Activated CD4-positive, alpha-beta T cell treated with anti-CD3 and anti-CD28 coated beads for 36 hours (primary cell): ENCODE measurements at places on chromosomes 2 and 18.

DNA sequence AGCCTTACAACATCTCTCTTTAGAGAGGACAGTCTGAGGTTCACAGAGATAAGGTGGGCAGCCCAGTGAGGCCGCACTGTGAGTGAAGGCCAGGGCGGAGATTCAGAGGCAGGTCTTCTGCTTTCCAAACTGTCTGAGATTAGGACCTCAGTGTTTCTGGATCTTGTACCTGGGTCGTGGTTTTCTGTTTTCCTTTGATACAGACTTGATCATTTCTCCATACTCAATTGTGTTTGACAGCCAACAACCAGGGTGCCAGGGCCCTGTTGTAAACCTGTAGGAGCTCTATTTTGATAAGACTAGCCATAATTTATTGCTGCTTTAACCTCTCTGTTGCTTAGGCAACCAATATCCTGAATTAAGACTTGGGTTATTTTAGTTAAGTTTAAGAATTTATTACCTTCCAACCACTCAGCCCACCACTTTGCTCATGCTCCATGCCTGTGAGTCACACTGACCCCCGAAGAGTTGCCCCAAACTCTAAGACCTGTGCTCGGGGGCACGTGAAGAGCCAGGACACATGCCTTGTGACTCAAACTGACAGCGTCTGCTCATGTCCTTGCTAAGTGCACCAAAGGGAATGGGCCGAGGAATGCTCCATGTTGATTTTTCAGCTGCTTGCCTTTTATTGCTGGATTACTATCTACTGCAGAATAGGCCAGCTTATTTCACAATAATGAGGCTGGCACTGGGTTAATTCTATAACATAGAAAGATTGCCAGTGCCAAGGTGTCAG, 248.6 kb downstream of the BCL2 start:
- no peak for DNase-seq

DNA sequence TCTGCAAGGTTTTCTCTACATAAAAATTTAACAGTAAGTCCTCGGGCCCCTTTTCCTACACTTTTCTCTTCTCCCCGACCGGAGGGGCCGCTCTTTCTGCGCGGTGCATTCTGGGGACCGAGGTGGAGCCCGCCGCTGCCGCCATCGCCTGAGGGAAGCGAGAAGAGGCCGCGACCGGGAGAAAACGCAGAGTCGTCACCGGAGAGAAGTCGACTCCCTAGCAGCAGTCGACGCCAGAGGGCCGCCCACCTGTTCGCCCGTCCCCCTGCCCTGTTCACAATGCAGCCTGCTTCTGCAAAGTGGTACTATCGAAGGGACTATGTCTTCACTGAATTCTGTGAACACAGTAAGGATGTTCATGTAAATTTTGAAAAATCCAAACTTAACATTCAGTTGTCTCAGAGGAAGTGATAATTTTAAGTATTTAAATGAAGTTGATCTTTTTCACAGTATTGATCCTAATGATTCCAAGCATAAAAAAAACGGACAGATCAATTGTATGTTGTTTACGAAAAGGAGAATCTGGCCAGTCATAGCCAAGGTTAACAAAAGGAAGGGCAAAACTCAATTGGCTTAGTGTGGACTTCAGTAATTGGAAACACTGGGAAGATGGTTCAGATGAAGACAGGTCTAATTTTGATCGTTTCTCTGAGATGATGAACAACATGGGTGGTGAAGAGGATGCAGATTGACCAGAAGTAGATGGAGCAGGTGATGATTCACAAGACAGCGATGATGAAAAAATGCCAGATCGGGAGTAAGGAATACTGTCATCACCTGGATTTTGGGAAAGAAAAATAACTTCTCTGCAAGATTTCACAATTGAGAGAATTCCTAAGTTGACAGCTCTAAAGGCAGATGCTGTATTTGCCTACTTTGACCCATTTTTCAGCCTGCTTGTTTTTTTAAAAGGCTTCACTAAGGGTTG, 55.8 kb downstream of the ASXL2 start:
- peak; percentile 82 for DNase-seq

DNA sequence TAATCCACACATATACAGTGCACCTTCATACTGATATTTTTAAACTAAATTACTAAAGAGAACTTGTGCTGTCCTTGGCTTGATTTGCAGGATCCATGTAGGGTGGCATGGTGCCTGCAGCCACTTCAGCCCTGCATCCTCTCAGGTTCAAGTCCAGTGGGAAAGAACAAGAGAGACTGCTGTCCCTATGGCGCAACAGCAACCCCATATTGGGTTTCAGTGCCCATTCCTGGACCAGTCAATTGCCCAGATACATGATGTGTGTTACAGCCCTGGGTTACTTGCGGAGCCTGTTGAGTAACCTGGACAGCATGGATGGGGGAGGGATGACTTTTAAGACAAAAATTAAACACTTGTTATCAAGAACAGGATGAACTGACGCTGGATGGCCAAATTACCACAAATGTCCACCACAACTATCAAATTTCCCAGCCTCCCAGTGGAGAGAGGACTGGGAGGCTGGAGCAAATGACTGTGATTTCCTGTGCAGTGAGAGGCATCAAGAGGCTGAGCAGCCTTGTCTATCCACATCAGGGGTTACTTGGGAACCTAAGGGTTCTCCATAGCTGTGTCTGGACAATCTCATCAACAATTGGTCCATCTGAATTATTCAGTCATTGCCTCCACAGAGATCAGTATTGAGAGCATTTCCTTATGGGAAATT, 162.0 kb downstream of the CAPN13 start:
- DNase-seq, result no peak

DNA sequence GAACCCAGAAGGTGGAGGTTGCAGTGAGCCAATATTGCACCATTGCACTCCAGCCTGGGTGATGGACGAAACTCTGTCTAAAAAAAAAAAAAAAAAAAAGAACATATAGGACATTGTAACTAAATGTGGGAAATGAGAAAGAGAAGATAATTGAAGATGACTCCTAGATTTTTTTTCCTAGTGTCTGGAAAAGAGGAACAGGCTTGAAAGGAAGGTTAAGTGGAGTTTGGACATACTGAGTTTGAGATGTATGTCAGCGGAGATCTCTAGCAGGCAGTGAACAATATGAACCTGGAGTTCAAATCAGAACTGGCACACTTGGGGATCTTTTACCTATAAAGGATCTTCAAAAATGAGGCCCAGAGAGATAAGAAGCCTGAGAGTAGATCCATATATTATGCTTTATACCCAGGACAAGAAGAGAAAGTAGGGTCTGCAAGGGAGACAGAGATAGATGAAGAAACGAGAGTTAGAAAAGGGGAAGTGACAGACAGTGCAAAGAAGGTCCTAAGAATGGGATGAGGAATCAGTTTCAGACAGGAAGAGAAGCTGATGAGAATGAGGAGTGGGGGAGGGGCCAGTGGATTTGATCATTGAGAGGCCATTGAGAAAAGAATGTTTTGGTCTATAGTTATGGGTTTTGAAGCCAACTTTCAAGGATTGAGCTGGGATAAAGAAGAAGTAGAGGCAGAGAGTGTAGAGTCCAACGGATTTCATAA, 46.9 kb upstream of the CD28 start:
- peak; percentile 21 for DNase-seq

- peak; percentile 29 for DNase-seq
These were observed 8.0 kb downstream of the ME2 start for GRCh38 chr18:50886929-50887328.

DNA sequence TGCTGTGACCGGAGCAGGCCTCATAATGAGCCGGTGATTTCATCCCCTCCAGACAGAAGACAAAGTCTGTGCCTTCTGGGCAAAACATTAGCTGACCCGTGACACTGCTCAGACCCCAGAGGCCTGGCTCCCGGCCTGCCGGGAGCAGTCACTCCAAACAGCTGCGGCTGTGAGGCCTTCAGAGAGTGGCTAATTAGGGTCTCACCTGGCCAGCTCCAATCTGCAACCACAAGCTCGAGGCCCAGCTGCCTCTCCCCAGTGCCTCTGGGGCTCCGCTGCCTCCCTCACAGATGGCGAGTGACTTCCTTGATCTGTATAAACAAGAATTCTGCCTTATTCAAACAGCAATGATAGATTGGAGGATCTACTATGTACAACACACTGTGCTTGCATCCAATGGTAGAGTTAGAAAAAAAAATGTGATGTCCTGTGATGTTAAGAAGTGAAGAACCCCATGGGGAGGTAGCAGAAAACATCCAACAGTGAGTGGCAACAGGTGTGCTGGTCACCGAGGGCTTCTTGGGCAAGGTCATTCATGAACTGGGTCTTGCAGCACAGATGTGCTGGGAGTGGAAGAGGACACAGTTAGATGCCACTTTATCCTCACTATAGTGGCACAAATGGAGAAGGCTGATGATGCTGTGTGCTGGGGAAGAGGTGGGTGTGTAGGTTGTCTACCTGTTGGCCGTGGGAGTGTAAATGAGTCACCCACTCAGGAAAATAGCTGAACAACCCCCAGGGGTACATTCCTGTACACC, 98.2 kb upstream of the ASAP2 start:
- no peak for DNase-seq

DNA sequence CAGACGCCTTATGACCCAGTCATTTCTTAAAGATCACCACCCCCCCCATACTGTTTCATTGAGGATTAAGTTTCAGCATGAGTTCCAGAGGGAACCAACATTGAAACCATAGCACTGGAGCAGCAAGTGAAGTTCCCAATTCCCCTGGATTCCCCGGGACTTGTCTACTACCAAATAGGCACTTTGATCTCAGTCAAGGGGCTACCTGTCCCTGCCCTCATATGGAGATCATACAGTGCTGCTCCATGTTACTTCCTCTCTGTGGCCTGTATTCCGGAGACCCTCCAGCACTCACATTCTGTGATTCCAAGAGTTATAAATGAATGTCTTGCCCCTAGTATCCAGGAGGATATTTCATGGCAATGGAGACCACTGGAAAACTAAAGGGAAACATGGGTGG, 42.5 kb downstream of the RNF144A start:
- no peak for DNase-seq

- DNase-seq, result no peak
These were observed at the start of gene OTOS for GRCh38 chr2:240140511-240140910. OTOS (minus strand) TSS chr2:240140658; CDS start chr2:240140326, 332 bp downstream.

- DNase-seq, result no peak
These were observed 117.7 kb downstream of the MEMO1 start for GRCh38 chr2:31893094-31893493.

DNA sequence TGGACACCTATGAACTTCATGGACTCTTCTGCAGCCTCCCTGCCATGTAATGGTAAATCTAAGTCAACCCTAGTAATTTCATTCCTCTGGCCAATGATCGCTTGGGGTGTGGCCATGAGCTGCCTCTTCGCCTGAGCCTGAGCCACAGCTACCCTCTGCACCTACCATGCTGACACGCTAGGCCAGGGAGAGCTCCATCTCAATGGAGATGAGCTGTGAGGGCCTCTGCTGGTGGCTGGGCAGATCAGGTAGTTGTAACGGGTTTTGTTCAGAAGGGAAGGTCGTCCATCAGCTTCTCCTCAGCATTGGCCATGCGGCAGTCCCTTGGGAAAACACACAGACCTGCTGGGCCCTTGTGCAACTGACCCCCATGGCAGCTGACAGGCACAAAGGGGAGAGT, 24.4 kb downstream of the MPHOSPH10 start:
- peak; percentile 60 for DNase-seq

DNA sequence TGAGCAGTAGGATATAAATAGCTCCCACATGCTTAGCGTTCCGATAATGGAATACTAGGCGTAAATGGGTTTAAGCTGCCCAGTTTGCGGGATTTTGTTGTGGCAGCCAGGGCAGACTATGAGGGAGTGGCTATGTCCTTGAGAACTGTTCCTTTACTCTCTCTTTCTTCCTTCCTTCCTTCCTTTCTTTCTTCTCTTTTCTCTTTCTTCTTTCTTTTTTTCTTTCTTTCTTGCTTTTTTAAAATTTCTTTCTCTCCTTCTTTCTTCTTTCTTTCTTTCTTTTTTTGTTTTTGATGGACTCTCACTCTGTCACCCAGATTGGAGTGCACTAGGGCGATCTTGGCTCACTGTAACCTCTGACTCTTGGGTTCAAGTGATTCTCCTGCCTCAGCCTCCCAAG, 9.1 kb upstream of the PRELID3A start:
- DNase-seq, result no peak

DNA sequence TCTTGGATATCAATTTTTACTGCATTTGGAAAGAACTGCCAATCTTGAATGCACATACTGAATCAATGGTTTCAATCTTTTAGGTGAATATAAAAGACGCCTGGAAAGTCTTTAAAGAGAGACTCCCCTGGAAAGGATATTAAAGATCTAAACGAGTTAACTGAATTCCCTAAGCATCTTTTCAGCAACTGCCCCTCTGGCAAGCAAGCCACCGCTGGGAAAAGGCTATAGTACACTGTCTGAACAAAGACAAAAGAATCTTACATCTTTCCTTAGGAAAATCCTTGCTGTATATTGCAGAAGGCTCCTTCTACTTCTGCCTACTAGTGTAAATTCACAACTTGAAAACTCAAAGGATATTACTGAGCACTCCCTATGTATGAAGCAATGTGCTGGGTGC, 28.0 kb downstream of the MYO5B start:
- no peak for DNase-seq

DNA sequence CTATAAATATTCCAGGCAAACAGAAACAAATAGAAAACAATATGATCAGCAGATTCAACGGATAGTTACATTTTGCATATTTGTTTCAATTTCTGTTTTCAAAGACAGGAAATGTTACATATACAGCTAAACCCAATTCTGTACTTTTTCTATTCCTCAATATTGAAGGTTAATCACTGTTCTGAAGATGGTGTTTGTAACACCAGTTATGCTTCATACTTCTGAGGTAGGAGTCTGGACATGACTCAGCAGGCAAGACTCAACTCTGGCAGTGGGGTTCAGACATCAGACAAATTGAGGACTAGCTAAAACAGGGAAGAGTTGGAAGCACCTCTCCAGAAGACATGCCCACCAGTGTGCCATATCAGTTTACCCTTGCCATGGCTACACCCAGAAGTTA, 16.6 kb downstream of the SERPINB13 start:
- DNase-seq, result no peak

GRCh38 chr2:90645-91312, 44.5 kb upstream of the FAM110C start:
- no peak for DNase-seq

- peak; percentile 73 for DNase-seq
These were observed 32.8 kb downstream of the TTC32 start for GRCh38 chr2:19868701-19869580.

GRCh38 chr2:132009874-132010521, 151.8 kb downstream of the ANKRD30BL start:
- peak; percentile 2 for DNase-seq

DNA sequence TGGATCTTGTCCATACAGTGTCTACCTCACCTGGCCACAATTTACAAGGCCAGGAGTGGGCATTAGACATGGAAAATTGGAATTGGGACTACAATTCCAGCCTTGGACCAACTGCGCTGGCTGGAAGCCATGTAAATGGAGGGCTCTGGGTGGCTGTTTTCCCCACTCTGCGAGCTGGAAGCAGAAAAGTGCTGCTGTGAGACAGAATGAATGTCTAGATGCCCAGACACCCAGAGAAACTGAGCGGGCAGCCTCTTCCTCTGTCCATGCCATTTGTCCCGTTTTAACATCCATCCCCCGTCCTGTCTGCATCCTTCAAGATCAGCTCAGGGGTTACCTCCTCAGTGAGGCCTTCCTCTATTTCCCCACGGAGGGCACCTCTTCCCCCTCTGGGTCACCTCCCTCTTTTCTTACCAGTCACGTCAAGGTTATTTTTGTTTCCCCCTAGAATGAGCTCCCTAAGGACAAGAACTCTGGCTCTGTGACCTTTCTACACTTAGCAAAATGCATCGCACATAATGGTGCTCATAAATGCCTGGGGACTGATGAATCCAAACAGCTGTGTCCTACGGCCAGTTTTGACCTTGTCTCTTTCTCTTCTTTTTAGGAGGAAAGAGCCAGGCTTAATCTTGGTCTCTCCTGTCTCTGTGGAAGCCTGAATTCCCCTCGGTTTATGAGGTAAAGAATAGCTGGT, 41.2 kb downstream of the MCFD2 start:
- no peak for DNase-seq
